ENCODE measurements at places on chromosomes 5 and 9.

- DNase-seq, result no peak
Observed at GRCh38 chr9:132591751-132592314, 9.4 kb downstream of the BARHL1 start.

DNA sequence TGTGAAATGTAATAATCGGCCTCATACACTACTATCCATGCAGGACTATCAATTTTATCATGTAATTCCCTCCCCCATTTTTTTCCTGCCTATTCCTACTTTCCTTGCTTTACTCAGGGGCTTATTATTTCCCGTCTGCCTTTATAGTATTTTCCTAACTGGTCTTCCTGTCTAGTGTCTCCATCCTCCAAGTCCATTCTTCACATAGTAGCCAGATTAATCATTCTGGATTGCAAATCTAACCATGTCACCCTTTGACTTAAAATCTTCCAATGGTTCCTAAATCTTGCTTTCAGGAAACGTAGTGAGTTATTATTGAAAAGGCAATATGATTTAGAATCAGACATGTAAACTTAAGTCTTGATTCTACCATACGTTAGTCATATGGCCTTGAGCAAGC lies 307.4 kb upstream of the HAPLN1 start:
- DNase-seq, result no peak

GRCh38 chr9:69192214-69192613 lies 18.1 kb downstream of the TJP2 start:
- DNase-seq, result no peak

DNA sequence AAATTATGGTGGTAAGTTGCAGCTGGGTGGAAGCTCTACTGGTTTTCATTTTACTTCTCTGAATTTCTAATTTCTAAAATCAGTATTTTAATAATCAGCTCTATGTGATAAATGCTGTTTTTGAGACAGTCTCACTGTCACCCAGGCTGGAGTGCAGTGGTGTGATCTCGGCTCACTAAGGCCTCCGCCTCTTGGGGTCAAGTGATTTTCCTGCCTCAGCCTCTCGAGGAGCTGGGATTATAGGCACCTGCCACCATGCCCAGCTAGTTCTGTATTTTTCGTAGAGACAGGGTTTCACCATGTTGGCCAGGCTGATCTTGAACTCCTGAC lies 1.5 kb upstream of the RALGDS start:
- DNase-seq, result no peak

- DNase-seq, result no peak
Observed at GRCh38 chr5:176157656-176158055, 80.6 kb upstream of the SIMC1 start.

DNA sequence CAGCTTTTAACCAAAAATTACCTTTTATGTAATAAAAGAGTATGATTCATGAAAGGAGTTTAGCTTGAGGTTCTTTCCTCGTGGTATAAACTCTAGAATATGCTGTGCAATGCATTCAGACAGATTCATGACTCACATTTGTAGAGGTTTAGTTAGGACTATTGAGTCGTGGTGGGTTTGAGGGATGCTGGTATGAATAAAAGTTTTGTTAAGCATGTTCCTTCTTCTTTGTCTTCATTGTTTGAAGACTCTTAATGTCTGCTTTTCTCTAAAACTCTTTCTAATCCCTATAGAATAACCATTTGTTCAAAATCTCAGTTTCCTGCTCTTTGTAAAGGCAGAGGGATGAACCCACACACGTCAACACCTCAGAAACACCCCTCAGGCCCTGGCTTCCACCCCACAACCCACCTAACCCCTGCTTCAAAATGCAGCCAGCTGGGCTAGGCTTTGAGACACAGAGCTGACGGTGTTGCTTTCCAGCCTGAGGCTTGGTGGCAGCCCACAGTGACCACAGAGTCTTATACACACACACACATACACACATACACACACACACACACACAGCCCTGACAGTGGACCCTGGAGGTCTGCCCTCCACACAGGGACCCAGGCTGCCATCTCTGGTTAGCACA lies 69.0 kb upstream of the IRX1 start:
- DNase-seq, result no peak

DNA sequence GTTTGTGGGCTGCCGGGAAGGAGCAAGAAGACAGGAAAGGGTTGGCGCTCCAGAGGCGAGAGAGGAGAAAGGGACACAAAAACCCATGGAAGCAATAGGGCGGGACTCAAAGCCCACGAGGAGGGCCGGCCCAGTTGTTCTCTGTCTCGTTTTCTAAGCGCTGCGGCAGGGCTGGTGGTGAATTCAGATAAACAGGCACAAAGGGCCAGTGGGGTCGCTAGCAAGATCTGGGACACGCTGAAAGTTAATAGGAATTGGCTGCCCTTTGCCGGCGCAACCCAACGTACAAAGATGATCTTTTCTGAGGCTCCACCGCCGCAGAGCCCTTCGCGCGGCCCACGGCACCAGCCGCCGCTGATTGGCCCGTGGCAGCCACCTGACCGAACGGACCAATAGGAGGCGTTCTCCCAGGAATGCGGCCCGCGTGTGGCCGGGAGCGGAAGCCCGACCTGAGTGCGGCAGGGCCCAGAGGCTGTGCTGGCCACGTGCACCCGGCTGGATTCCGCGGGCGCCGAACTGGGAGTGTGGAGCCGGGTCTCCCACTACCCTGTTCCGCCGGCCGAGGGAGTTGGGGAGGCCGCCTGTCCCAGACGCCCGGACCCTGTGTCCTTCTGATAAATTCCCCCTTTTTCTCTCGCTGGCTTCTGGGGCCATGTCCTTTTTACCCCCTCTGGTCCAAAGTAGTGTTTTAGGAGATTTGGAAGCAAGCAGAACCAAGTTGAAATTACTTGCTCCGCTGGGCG lies 16.8 kb upstream of the NSD1 start:
- DNase-seq, result peak; percentile 96

- DNase-seq, result no peak
Observed at GRCh38 chr5:170268153-170268689, 29.4 kb downstream of the LCP2 start.

- DNase-seq, result no peak
Observed at GRCh38 chr5:9958914-9959313, 290.8 kb downstream of the ATPSCKMT start.

DNA sequence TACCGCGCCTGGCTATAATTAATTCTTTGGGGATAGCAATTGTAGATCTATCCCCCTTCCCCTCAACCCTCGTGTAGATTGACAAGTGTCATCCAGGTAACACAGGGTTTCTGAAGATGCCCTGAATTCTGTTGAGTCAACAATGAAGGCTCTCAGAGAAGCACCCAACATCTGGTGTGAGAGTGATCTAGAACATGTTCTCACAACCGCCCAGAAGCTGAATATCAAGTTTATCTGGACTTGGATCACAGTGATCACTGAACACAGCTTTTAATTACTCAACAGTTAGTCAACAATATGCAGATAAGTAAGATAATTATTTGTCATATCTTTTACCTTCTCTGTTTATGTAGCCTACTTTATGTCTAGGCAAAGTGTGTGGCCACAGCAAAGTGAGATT lies 204.2 kb upstream of the RGMB start:
- no peak for DNase-seq

DNA sequence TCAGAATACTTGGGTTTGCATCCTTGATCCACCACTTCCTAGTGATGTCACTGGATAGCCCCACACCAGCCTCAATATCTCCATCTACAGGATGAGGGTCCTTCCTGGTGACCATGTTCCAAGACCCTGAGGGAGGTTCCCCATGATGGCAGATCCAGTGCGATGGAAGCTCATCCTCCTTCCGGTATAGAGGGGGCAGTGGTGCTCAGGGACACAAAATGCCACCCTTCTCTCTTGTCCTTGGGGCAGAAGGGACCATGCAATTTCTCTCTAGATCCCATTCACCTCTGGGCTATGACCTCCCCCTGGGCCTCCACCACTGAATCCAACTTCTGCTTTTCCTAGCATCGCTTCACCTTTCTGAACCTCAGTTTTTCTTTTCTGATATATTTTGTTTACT lies 5.4 kb upstream of the SLC25A51 start:
- DNase-seq, result no peak

- DNase-seq, result no peak
Observed at GRCh38 chr9:124003636-124004349, 7.8 kb upstream of the LHX2 start.

- DNase-seq, result no peak
Observed at GRCh38 chr9:68949271-68950000, 64.5 kb downstream of the PRKACG start.

- DNase-seq, result no peak
Observed at GRCh38 chr5:53877243-53877642, 316.8 kb downstream of the NDUFS4 start.

GRCh38 chr9:98303633-98304125 lies 48.2 kb upstream of the TBC1D2 start:
- no peak for DNase-seq

GRCh38 chr9:89795538-89796195 lies 190.9 kb downstream of the GADD45G start:
- no peak for DNase-seq

DNA sequence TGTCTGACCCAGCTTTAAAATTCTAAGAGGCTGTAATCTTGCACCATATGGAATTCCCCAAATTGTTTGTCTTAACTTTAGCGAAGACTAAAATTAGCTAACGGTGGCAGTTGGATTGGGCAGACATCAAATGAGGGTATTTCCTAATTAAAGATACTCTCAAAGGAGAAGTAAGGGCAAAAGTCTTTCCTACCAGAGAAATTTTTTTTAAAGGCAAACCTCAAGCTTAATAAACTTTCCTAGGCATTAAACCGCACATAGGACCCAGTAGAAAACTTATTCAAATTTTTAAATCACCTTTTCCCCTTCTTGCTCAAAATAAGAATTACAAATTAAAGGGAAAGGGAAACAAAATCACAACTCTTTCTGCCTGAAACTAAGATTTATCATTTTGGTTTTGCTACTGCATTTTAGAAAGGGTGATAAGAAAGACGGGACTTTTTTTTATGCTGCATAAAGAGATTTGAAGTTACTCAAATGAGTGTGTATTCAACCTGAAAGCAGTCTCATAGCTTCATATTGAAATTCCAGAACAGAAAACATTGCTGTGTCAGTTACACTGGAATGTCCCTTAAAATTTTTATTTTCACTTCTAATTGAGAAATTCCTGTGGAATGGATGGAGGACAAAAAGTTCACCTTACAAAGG lies 189.1 kb upstream of the PTGER4 start:
- DNase-seq, result no peak

- no peak for DNase-seq
Observed at GRCh38 chr5:39811381-39811780, 386.6 kb upstream of the DAB2 start.

DNA sequence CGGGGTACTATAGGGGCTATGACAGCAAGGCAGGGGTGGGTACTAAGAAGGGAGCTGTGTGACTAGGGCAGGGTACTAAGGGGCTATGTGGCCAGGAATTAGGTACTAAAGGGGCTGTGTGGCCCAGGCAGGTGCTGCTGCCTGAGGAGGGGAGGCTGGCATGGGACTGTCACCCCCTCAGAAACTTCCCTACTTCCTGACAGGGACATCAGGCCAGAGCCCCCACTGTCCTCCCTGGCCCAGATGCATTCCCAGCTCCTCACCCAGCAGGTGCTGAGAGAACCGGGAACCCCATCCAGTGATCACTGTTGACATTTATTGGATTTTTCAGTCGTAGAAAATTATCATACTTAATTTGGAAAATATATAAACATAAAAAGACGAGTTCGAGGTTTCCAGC lies 26.6 kb downstream of the IRX2 start:
- DNase-seq, result no peak

GRCh38 chr9:12060067-12060466 lies 633.1 kb upstream of the TYRP1 start:
- DNase-seq, result no peak

- no peak for DNase-seq
Observed at GRCh38 chr9:121935739-121936138, 157.4 kb downstream of the TTLL11 start.

DNA sequence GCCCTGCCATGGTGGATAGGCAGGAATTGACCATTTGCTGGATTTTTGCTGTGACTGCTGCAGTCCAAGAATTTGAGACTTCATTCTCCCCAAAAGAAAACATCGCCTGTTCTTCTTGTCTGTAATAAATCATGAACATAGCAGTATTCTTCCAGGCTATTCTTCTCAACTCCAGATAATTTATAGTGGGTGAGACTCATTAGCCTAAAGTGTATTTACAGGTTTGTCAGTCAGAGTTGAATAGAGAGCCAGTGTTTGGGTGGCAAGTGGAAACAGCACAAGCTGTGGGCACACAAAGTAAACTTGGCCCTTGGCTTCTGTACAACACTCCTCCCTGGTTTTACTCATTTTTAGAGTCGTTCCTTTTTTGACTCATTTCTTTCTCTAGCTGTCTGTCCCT lies 128.2 kb upstream of the VCAN start:
- DNase-seq, result no peak

- DNase-seq, result no peak
Observed at GRCh38 chr5:37501152-37501551, 122.0 kb downstream of the WDR70 start.

All from germinal center (tissue), 1 donor.